ENCODE measurements at places on chromosomes 12 and 14.

- no peak for DNase-seq
These were observed 78.3 kb upstream of the BDKRB2 start for GRCh38 chr14:96126339-96126782.

DNA sequence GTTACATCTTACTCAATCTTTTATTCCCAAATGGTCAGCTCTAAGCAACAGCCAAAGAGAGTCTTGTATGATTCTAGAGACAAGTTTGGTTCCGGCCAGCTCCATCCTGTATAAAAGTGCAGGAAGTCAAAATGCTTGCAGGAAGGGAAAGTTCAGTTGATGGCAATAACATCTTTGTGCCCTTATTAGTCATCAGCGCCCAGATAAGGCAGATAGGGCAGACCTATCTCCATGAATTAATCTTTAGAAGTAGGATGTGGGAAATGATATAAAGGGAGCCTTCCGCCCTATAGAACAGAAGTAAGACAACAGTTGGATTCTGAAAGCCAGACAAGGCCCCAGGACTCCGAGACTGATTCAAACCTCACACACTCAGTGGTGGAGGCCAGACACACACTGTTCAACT is 6.4 kb downstream of the GNS start:
- DNase-seq = no peak

GRCh38 chr14:91851563-91851962 is 15.8 kb downstream of the TC2N start:
- no peak for DNase-seq

GRCh38 chr12:109592195-109592904 is 18.8 kb downstream of the MVK start:
- no peak for DNase-seq

DNA sequence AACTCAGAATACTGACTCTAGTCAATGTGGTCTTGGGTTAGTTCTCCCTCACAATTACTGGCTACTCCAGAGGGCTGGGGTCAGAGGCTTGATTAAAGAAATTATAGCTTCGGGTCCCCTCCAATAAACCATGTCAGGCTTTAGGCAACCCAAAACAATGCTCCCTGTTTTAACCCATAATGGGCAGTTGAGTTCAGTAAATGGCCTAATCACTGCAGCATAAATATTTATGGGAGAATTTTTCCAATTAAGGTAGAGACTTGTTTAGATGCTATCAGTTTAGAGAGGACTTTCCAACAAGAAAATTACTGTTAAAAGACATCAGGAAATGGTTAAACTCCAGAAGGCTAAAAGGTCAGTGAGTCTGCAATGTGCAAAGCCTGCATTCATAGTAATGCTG is 389.2 kb upstream of the PRICKLE1 start:
- no peak for DNase-seq

DNA sequence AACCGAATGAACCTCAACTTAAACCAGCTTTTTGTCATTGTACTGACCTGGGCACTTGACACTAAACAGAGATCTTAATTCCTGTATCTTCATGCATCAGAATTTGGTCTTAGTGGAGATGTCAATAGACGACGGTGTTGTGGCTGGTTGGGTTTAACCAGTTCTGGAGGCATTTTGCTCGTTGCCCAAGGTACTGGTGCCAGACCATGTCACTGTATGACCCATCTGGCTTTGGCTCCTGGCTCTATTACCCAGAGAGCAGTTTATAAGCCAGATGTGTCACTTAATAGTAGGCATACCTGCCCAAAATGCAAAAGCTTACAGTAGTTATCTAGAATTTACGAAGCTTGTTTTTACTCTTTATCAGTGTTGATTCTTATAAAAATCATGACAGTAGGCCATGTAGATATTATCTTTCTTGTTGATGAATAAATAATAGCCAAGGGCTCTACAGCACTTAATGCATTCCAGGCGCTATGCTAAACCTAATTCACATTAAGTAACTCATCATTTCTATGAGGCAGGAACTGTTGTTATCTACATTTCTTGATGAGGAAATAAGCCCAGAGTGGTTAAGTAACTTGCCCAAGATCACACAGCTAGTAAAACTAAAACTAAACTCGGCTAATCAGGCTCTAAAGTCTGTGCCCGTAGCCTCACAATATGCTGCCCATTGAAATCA is 179.7 kb upstream of the HIF1A start:
- no peak for DNase-seq

GRCh38 chr12:69332815-69333358 is 15.3 kb upstream of the LYZ start:
- DNase-seq = no peak

- no peak for DNase-seq
These were observed 74.2 kb downstream of the ZFC3H1 start for GRCh38 chr12:71589478-71589881.

- DNase-seq = no peak
These were observed 1024.9 kb downstream of the TMEM121 start for GRCh38 chr14:106551265-106551664.

GRCh38 chr12:109783965-109784244 is 49.3 kb downstream of the TRPV4 start:
- no peak for DNase-seq

GRCh38 chr12:111178181-111179081 is 190.5 kb downstream of the PHETA1 start:
- DNase-seq = no peak

DNA sequence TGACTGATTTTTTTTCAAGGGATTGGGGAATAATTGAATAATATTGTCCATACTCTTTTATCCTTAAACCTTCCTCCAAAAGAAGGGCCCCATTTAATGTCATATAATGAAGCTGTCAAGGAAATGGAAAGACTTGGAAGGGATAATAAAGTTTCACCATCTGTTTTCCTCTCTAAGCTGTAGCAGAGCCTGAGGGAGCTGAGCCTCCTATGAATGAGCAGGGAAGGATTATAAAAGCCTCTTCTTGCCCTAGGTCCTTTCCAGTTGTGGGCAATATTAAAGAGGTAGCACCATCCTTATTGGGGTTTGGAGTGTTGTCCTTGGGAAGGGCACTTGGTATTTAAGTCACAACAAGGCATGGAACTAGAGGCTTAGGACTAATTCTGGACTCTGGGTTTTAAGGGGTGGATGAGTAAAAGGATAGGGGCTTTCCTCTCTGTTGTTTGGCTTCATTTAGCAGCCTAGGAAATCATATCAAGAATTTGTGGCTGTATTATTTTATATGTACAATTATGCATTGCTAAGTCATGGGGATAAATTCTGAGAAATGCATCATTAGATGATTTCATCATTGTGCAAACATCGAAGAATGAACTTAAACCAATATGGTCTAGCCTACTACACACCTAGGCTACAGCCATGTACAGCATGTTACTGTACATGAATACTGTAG is 408.5 kb upstream of the DCN start:
- no peak for DNase-seq

DNA sequence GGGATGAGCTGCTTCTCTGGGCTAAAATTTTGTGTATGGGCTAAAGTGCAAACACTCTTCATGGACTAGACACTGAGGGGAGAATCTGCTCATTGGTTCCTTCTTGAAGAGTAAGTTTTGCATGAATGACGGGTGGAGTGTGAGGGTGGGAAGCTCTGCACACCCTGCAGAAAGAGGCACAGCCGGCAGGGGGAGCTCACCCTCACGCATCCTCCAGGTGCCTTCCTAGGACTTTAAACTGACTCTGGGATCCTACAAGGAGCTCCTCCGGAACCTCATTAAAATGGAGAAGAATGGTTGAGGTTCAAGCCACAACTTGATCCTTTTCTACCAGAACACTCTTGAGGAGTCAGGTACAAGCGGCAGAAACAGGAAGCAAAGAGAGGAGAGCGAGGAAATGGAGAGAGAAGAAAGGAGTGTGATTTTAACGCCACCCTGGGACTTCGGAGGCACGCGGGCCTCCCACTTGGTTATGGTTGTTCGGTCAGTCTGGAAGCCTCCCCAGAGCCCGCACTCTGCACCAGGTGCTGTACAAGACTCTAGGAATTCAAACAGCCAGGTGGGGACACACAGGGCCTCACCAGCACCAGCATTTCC is 87.5 kb downstream of the SETD3 start:
- no peak for DNase-seq

DNA sequence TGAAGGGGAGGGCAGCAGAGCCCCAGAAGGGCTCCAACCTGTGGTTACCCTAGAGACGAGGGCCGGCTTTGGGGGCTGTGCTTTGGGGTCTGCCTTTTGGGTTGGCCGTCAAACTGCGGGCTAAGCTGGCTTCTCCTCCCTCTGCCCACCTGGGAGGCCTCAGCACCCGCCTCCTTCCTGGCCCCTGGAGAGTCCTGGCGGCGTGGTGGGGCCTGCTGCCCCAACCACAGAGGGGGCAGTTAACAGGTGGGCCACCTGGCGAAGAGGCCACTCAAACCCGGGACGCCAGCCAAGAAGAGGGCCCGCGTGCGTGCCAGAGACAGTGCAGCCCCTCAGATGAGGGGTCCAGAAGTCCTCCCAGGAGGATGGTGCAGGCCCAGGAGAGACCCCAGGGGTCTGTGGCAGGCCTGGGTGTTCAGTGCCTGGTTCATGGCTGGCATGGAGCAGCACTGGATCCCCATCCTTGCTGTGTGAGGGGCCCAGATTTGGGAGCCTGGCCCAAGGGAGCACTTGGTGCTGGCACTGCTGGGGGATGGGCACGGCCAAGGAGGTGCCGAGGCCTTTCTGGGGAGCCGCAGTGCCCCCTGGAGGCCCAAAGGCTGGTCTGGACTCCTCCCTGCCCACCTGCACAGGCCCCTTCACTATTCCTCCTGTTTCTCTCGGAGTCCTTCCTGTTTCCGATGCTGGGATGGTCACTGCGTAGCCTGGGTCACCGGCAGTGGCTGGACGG is 48.8 kb downstream of the LRCOL1 start:
- no peak for DNase-seq

DNA sequence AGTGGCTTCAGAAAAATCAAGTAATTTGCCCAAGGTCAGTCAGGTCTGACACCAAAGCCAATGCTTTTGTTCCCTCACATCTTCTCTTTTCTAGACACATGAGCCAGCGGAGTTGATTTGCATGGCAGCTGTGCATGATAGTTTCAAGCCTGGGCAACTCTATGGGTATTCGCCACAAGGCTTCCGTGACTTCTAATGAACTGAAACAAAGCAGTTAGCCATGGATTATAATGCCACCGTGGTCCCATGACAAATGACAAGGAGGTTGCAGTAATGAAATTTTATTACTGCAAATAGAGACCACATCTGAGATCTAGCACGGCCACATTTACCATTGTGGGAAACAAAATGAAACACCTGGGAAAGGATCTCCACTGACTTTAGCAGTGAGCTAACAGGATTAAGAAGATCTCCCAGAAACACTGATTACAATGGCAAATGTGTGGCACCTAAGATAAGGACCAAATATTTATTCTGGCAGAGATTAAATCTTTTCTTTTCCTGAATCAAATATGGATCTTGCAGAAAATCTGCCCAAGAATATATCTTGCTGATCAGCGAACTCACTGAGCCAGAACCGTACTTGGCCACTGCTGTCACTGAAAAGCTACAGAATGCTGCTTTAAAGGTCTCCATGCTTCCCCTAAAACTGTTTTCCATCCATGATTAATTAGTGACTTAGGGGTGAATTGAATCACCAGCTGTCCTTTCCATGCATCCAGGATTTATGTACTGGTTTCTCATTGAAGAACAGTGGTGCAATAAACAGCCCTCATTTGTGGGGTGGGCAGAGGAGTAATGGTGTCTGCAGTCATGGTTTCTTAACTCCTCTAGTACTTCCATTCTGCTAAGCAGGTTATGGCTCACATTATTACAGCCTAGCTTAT is 551.0 kb downstream of the DIO2 start:
- DNase-seq = no peak

All from DMS 273 treated with DMSO at 0.1 percent for 48 hours (cell line).